Right cardiac atrium (tissue), 5 donors: ENCODE measurements at places on chromosomes 1 and 21. TPM values are rescaled to one million over a fixed set of nuclear protein-coding genes. Genes with fewer than 3 reads are reported as not detected.

- no peak for DNase-seq
Observed at GRCh38 chr1:205687242-205687641, 6.9 kb upstream of the SLC45A3 start.

Gene OBSCN
- total RNA-seq = 144 TPM

DNA sequence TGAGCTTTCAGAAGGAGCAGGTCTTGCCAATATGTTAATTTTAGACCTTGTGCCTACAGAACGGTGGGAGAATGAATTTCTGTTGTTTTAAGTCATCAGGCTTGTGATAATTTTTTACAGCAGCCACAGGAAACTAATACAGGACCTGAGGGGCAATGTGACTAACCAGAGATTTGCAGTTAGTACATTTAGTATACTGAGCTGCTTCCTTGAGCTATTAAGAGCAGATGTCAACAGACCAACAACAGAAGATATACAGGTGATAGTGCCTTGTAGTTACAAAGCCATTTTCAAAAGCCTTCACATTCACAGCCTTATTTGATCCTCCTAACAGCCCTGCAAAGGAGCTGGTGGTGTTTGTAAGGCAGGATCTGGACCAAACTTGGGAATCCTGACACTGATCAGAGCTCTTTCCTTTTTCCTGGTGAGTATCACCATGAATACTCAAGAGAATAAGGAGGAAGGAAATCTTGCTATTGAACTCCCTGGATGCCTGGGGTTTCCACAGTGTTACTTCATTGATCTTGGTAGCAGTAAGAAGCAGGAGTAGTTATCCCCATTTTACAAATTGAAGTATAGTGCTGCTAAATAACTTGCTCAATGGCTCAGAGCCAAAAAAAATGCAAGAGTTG is 4.7 kb upstream of the SLAMF1 start:
- DNase-seq = no peak

Gene THEM5
- 0.42 TPM for total RNA-seq

DNA sequence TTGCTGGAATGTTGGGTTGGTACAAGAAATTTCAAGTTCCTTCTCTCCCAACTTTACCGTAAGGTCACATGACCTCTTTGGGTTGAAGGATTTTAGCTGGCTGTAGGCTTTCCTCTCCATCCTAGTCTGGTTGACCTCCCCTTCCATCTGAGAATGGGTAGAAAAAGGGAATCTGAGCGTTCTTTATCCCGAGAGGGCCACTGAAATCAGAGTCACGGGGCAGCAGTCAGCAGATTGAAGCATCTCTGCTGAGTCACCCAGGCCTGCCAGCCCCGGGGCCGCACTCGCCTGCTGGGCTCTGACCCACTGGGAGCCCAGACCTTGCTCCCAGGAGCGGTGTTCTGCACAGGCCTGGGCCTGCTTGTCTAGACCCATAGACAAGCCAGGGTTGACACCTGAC is 31.0 kb downstream of the TMCC2 start:
- DNase-seq = no peak

DNA sequence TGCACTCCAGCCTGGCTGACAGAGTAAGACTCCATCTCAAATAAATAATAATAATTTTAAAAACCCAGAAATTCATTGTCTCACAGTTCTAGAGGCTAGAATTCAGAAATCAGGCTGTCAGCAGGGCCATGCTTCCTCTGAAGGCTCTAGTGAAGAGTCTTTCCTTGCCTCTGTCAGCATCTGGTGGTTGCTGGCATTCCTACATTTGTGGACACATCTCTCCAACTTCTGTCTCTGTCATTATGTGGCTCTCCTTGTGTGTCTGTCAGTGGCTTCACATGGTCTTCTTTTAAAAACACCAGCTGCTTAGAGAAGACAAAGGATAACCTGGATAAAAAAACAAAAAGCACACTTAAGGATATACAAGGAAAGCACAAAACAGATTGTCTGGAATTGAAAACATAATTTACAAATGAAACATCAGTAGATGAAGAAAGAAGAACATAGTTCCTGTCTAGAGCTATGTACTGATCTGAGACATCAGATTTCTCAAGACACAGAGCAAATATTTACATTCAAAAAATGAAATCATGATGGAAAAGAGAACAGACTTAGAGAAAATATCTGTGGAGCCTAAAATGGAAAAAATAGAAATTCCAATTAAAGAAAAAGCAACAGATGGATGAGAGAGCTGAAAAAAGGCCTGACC is 32.7 kb upstream of the ASB17 start:
- no peak for DNase-seq

GRCh38 chr1:22442212-22442894 is 9.3 kb upstream of the ZBTB40 start:
- no peak for DNase-seq

DNA sequence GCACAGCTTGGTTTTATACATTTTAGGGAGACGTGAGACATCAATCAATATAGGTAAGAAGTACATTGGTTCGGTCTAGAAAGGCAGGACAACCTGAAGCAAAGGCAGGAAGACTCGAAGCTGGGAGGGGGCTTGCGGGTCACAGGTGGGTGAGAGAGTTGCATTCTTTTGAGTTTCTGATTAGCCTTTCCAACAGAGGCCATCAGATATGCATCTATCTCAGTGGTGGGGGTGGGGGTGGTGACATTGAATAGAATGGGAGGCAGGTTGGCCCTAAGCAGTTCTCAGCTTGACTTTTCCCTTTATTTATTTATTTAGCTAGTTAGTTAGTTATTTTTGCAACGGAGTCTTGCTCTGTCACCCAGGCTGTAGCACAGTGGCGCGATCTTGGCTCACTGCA is 85.6 kb downstream of the WDR4 start:
- no peak for DNase-seq

DNA sequence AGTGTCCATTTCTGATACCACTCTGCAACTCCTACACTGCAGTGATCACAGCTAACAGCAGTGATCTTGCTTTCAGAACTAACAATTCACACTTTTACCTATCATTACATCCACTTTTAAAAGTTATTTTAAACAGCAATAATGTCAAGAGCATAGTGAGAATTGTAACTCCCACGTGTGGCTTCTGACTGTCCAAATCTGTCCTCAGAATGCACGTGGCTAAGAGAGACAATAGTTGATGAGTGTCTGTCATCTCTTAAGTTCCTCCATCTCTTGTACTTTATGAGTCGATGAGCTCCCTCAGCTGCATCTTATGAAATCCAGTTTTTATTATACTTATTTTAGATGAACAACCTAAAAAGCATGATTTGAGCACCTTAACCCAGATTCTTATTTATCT is 16.5 kb upstream of the CFHR5 start:
- DNase-seq = no peak

Gene CASQ1
- total RNA-seq = 9.5 TPM

Gene UQCRHL
- 4.0 TPM for total RNA-seq

DNA sequence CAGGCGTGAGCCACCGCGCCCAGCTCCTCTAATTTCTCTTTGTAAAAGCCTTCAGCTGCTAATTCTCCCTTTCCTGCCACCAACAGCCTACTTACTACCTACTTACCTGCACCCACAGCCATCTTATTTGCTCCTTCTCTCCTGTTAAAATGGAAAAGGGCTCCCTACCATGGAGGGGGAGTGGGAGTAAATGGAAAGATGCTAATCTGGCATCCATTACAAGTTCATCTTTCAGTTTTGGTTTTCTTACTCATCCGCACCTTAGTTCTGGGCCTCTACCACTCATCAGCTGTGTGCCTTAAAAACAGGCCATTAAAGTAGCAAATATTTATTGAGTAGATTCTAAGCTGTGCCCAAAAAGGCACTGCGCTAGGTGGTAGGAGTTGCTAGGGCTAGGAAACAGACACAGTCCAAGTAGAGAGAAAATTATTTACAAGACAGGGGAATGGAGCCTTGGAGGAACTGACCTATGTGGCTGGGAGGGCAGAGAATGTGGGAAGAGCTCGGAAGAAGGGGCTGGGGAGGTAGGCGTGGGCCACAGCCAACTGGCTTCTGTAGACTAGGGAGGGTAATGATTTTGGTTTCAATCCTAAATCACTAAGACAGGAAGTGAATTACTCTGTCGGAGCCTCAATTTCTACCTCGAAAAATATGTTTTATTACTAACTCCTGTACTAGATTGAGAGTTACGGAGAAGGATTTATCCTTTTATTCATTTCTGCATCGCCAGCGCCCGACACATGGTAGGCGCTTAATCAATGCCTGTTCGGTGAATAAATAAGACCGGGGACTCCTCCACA is 685 bp upstream of the DDI2 start:
- DNase-seq = no peak

DNA sequence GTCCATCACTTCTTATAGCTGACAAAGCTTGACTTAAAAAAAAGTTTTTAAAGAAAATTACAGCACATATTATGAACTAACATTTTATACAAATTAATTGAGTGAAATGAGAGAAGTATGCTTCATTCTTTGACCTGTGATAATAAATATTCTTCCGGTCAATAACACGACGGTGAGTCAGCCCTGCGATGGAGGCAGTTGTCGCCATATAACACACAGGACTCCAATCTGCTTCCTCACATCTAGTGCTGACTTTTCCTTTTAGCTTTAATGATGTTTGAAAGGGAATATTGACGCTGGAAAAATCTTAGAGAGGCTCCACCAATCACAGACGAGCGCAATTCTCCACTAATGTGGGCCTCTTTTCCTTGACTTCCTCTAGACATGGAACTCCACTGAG is 166.9 kb upstream of the C1orf21 start:
- DNase-seq = no peak

DNA sequence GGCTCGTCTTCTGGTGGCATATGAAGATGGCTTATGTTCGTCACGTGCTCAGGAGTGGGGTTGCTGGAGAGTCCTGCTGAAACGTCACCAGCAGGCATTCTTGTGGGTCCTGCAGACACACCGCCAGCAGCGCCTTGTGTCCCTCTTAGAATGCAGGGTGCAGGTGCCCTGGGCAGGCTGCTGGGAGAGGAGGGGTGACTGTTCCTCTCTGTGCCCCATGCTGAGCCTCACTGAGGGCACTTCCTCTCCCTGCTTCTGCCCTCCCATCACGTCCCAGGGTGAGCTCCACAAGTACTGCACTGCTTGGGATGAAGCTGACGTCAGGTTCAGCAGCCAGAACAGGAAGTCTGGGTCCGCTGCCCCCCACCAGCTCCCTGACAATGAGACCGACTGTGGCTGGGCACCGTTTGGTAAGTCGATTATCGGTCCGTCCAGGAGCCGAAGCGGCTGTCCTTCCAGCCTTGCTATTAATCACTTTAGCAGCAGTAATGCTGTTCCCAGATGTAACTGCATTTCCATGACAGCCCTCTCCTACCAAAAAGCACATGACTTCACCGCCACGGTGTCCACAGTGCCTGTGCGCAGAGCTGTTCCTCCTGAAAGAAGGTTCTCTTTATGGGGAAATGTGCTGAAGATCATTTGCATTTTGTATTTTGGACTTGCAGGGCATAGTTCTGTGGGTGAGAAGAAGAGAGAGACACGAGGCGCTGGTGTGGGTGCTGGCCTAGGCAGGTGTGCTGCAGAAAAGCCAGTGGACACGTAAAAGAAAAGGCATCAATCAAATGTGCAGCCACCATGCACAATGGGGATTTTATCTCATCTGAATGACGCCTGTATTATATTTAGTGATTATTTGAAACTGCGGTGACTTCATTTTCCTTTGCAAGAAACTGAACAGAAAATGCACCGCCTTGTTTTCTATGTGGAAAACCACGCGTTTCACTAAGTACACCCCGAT is 21.0 kb downstream of the SLC37A1 start:
- no peak for DNase-seq
